Adrenal gland (tissue), 19 donors: ENCODE measurements at places on chromosomes 7 and 10.

- no peak for DNase-seq
These were observed 168.7 kb upstream of the ITGB1 start for GRCh38 chr10:33126742-33127141.

DNA sequence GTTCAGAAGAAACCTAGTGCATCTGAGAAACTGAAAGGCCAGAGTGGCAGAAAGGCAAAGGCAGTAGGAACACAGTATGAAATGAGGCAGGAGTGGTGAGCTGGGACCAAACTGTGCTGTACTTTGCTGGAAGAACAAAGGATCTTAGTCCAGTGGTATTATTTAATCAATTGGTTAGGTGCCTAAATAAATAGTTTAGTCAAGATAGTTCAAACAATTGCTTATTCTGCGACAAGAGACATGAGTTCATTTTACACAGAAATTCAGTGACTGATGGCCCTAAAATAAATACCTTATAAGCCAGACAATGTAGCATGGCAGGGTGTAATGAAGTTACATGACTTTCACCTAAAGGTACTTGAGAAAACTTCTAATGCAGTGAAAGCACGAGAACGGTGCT, 181.8 kb upstream of the LRRN3 start:
- DNase-seq = no peak

- no peak for DNase-seq
These were observed 55.3 kb upstream of the ZNF438 start for GRCh38 chr10:31087011-31087410.

DNA sequence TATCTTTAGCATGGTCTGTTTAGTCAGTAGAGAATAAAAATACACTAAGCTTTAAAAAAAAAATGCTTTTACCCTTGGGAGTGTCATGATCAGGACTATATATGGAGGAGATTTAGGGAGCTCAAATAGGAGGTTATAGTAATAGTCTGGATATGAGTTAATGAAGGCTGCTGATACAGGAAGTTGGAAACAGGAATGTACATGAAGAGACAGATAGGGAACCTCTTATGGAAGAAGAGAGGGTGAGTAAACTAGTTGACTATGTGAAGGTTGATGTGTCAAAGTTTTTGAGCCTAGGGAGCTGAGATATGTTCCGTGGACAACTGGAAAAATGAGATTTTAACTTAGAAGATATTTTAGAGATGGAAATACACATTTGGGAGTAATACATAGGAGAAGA, 472.0 kb upstream of the FZD8 start:
- no peak for DNase-seq

DNA sequence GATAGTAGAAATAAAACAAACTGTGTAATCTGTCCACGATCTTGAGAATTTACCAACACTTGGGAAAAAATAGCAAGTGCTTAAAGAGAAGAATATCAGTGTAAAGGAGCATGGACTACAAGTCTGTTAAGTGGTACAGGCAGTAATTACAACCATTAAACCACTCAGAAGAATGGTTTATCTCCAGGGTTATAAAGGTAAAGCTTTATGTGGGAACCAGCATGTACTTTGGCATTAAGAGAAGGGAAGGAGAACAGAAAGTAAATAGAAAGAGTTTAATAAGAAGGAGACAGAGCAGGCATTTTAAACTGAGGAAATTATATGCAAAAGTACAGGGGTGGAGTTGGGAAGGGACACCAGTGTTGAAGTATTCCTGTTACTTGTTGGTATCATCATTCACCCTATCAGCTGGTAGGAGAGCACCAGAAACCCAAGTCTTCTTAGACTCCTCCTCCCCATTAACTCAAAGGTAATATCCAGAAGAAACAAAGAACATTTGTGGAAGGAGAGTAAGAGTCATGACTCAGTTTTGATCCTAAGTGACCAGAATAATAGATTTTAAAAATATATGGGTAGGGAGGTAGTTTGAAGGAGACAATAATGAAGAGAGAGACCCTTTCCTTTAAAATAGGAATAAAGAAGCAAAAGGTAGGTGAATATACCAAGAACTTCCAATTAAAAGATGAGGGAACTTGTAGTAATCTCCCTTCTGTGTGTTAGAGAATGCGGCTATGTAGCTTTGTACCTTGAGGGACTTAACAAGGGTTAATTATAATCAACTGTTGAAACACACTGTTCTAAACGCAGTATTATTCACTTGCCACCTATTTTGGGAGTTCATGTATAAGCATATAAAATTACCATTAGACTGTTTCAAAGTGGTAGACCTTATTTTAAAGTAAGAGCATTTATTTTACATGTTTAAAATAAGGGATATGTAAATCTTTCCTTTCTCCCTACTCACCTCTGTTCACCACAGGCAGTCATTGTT, 92.1 kb upstream of the STRIP2 start:
- no peak for DNase-seq
